ENCODE measurements at places on chromosomes 2 and 18.

GRCh38 chr18:11178951-11179549, 29.7 kb upstream of the PIEZO2 start:
- DNase-seq = no peak

DNA sequence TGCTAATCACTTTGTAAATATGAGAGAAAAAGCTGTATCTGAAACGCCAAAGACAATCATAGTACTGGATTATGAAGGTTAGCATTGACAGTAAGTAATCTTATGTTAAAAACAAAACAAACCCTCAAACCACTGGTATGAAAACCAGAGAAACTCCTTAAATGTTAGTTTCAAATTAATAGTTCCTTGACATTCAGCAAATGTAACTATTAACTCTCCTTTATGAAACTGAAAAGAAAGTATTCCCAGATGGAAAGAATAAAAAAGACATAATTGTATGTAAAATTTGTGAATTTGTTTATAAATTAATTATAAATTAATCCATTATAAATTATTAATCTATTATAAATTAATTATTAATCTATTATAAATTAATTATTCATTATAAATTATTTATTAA, 12.3 kb downstream of the FASTKD1 start:
- no peak for DNase-seq

GRCh38 chr2:191927319-191927867, 80.5 kb upstream of the CAVIN2 start:
- DNase-seq = no peak

- DNase-seq = no peak
Observed at GRCh38 chr2:85706063-85706462, 11.9 kb downstream of the GNLY start.

- DNase-seq = no peak
Observed at GRCh38 chr2:188522517-188522916, 230.8 kb downstream of the GULP1 start.

- peak; percentile 31 for DNase-seq
Observed at GRCh38 chr2:181411105-181411849, 45.9 kb upstream of the ITGA4 start.

- DNase-seq = no peak
Observed at GRCh38 chr18:11419338-11419737, 190.1 kb upstream of the SLC35G4 start.

DNA sequence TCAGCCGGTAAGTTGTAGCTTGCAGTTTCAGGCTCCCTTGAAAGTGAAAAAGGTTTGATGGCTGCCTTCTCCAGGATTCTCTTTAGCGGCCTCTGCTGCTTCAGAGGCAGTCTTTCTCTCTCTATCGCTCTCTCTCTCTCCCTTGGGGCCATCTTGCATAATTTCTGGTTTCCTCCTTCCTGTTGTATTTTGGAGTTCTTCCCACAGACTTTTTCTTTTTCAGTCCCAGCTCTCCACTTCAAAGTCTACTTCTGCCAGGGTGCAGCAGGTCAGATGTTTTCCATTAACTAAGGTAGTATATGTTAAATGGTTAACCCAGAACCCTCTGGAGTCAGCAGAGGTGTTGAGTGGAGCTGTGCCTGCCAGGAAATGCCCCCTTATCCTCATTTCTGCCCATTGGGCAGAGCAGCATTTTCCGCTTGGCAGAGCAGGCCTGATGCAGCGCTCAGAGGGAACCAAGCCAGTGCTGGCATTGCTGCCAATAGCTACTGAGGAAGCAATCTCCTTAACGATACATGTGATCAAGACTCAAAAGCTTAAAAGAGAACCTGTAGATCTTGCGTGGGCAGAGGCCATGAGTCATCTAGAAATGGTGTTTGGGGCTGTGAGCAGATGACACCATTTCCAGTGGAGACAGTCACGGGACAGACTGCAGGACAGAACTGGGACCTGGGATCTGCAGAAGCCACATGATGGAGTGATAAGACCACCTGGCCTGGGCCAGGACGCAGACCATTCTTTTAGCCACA, 20.8 kb downstream of the DBI start:
- DNase-seq = no peak

GRCh38 chr18:54130631-54131030, 93.8 kb downstream of the MBD2 start:
- no peak for DNase-seq

- DNase-seq = no peak
Observed at GRCh38 chr2:207049122-207049521, 109.8 kb downstream of the CPO start.

GRCh38 chr2:212548455-212548819, 9.8 kb upstream of the ERBB4 start:
- DNase-seq = no peak
